Bronchial smooth muscle cell (primary cell): ENCODE measurements at places on chromosomes 4 and X. TPM values are rescaled to one million over a fixed set of nuclear protein-coding genes. Genes with fewer than 3 reads are reported as not detected.

The PAGE5 gene
- not detected in 2 replicates for total RNA-seq

The HEPH gene
- 58.8 and 70.2 TPM in 2 replicates for total RNA-seq

The TIGD2 gene
- 2.7 and 8.4 TPM in 2 replicates for total RNA-seq

The MRPL1 gene
- 28.8 and 29.3 TPM in 2 replicates for total RNA-seq

The ITGB1BP2 gene
- total RNA-seq, result 0.43 and 0.47 TPM in 2 replicates

The SPATA18 gene
- 17.7 and 22.2 TPM in 2 replicates for total RNA-seq

The IL3RA gene
- not detected in 2 replicates for total RNA-seq

The TRIM60 gene
- total RNA-seq, result not detected in 2 replicates

The NAP1L2 gene
- 2.5 and 3.5 TPM in 2 replicates for total RNA-seq

The SMIM10L2A gene
- total RNA-seq, result 0.17 and 1.7 TPM in 2 replicates

The MAEA gene
- 62.9 and 80.3 TPM in 2 replicates for total RNA-seq

The VGLL1 gene
- total RNA-seq, result not detected in 2 replicates

The VEGFD gene
- total RNA-seq, result 0.63 and 3.2 TPM in 2 replicates

The TNIP3 gene
- 0.32 and 0.43 TPM in 2 replicates for total RNA-seq
